ENCODE measurements at places on chromosomes 3 and 15. TPM values are rescaled to one million over a fixed set of nuclear protein-coding genes. Genes with fewer than 3 reads are reported as not detected.

Gene CPNE4
- 17.9 TPM for total RNA-seq

Gene P2RY13
- 0.96 TPM for total RNA-seq

- H3K4me1 ChIP-seq = no peaks in the 10 kb centered on the region
- H3K27ac ChIP-seq = no peak overlapping the region
- H3K36me3 ChIP-seq = no peaks in the 10 kb centered on the region
- H3K27me3 ChIP-seq = no peaks in the 10 kb centered on the region
Observed at GRCh38 chr3:28989646-28990089, 291.2 kb upstream of the RBMS3 start.

- H3K36me3 ChIP-seq = no peaks in the 10 kb centered on the region
- no peaks in the 10 kb centered on the region for H3K27me3 ChIP-seq
- no peak overlapping the region for H3K27ac ChIP-seq
- H3K4me1 ChIP-seq = peaks cover 68% of the 10 kb centered on the region
- H3K4me3 ChIP-seq = no peak overlapping the region
Observed at GRCh38 chr3:197226179-197226578, 72.2 kb downstream of the DLG1 start.

GRCh38 chr3:165696496-165696895 lies 140.7 kb downstream of the BCHE start:
- no peaks in the 10 kb centered on the region for H3K27me3 ChIP-seq
- DNase-seq = no peak
- no peaks in the 10 kb centered on the region for H3K4me1 ChIP-seq
- no peak overlapping the region for H3K27ac ChIP-seq
- H3K4me3 ChIP-seq = no peak overlapping the region

GRCh38 chr3:98805571-98805970 lies 42.4 kb downstream of the ST3GAL6 start:
- H3K4me1 ChIP-seq = peaks cover 12% of the 10 kb centered on the region
- H3K4me3 ChIP-seq = no peak overlapping the region
- H3K27me3 ChIP-seq = no peaks in the 10 kb centered on the region
- H3K36me3 ChIP-seq = peaks cover 57% of the 10 kb centered on the region
- no peak for DNase-seq
- H3K27ac ChIP-seq = no peak overlapping the region

- H3K36me3 ChIP-seq = peaks cover 84% of the 10 kb centered on the region
- H3K4me3 ChIP-seq = no peak overlapping the region
- no peak overlapping the region for H3K27ac ChIP-seq
- DNase-seq = peak; percentile 35
- no peaks in the 10 kb centered on the region for H3K4me1 ChIP-seq
Observed at GRCh38 chr15:23002920-23003319, 22.8 kb upstream of the CYFIP1 start.

GRCh38 chr3:33006081-33006480 lies 54.6 kb downstream of the CCR4 start:
- no peak for DNase-seq
- peaks cover 41% of the 10 kb centered on the region for H3K36me3 ChIP-seq
- no peaks in the 10 kb centered on the region for H3K27me3 ChIP-seq
- H3K4me1 ChIP-seq = peaks cover 5% of the 10 kb centered on the region
- no peak overlapping the region for H3K4me3 ChIP-seq
- H3K27ac ChIP-seq = no peak overlapping the region

Data from left ventricle myocardium inferior (tissue), 1 donor.